Adrenal gland (tissue), 19 donors: ENCODE measurements at places on chromosomes 16 and 17.

DNA sequence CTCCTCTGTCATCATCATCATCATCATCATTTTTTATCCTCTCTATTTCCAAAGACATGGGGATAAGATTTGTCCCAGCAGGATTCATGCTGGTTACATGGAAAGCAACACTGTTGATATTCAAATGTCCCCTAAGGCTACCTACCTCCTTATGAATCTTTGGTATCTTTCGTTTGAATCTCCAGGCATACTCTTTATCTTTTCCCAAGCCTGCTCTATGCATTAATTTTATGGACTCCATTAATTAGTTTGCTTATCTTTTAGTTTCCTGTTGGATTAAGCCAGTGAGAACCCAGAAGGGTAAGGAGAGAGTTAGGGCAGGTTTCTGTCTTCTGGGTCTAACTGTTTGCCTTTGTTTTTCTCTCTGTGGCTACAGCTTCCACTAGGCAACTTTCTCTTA lies 129.6 kb upstream of the GOT2 start:
- no peak for DNase-seq

DNA sequence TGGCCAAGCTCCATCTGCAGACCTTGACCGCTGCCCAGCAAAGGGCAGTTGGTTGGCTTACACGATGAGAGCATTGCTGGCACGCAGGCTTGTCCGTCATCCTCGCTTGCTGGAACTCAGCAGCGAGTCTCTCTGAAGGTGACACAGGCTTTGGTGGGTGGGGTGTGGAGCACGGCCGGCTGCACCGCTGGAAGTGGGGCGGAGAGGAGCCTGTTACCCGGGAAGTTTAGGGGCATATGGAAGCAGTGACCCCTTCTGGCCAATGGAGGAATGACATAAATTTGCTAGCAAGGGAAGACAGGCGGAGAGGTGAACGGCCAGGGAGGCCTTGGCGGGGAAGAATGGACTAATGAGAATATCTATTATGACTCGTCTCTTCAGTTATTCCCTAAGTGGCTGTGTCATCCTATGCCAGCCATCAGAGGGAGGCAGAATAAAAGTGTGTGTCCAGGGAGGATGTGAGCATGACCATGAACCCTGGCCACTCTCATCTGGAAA lies 65.9 kb upstream of the SDK2 start:
- DNase-seq: peak; percentile 80

GRCh38 chr17:6090253-6090652 lies 20.1 kb downstream of the WSCD1 start:
- no peak for DNase-seq

DNA sequence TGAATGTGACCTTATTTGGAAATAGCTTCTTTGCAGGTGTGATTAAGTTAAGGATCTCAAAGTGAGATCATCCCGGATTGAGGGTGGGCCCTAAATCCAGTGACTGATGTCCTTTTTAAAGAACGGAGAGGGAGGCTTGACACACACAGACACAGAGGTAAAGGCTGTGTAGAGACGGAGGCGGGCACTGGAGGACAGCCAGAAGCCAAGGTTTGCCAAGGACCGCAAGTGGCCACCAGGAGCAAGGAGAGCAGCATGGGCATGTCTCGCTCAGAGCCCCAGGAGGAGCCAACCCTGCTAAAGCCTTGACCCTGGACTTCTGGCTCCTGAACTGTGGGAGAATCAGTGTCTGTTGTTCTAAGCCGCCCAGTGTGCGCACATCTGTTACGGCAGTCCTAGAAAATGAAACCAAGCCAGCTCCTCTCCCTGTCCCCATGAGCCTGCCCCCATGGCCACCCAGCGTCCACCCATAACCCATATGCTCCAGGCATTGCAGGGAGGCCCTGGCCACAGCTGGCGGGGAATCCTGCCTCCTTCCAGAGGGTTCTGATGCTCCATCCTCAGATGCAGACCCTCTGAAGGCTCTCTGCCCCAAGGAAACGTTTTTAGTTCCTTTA lies 15.2 kb downstream of the CNGB1 start:
- DNase-seq: peak; percentile 66

DNA sequence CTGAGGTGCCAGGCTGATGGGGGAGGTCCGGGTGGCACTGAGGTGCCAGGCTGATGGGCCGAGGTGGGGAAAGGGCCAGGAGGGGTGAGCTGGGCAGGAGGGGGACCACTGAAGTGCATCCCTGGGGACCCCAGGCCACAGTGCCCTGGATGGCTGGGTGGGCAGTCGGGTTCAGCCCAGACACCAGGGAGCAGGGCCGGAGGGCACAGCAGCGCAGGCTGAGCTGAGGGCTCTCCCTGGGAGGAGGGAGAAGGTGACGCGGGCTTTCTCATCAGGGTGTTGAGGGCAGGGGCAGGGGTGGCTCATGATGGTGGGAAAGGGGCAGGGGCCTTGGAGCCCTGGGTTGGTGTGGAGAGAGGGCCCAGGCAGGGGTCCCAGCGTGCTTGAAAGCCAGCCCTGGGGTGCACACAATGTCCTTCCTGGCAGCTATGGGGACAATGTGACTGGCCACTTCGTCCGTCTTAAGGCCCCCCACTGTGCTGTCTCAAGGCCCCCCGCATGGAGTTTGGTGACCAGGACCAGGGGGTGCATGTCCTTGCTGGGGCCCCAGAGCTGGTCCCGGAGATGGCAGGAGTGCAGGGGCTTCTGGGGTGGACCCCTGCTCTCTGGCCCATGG lies 16.0 kb downstream of the CD7 start:
- DNase-seq: no peak

DNA sequence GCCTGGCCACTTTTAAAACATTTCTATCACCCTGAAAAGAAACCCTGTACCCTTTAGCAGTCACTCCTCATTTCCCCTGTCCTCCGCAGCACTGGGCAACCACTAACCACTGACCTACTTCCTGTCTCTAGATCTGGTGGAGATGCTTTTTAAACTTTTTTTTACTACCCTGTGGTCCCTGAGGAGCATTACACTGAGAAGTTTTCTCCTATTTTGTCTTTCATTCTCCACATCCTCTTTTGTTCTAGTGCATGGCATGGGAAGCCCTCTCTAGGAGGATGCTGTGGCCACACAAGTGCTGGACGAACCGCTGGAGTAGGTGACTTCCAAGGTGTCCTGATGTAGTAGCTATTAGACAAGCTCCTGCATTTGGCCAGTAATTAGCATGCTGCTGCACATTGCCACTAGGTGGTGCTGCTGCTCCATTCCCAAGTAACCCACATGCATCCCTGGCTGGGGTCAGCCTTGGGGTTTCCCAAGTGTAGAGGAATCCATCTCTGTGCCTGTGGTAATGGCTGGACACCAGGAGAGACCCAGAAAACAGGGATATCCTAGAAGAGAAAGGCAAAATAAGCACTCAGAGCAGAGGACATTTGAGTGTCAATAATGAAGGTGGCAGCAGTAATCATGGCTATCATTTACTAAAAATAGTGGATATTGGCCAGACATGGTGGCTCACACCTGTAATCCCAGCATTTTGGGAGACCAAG lies 143.8 kb upstream of the CRHR1 start:
- peak; percentile 70 for DNase-seq

GRCh38 chr16:89484041-89484501 lies 6.3 kb downstream of the ANKRD11 start:
- DNase-seq: no peak

DNA sequence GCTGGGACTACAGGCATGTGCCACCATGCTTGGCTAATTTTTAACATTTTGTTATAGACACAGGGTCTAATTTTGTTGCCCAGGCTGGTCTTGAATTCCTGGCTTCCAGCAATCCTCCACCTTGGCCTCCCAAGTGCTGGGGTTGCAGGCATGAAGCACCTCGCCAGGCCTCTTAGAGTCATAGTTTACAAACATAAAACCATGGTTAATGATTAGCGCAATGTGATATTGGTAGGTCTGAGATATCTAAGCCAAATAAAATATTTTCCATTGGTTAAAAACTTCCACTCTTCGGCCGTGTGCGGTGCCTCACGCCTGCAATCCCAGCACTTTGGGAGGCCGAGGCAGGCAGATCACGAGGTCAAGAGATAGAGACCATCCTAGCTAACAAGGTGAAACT lies 16.6 kb downstream of the TXNDC11 start:
- no peak for DNase-seq

- DNase-seq: no peak
These were observed 5.8 kb downstream of the KRTAP29-1 start for GRCh38 chr17:41296846-41297245.

- DNase-seq: no peak
These were observed 520.4 kb downstream of the WWOX start for GRCh38 chr16:78619811-78620210.

GRCh38 chr17:43905985-43906852 lies 1.1 kb downstream of the MPP2 start:
- DNase-seq: peak; percentile 39

- DNase-seq: peak; percentile 53
These were observed 24.6 kb downstream of the NECAB2 start for GRCh38 chr16:83992624-83993023.

DNA sequence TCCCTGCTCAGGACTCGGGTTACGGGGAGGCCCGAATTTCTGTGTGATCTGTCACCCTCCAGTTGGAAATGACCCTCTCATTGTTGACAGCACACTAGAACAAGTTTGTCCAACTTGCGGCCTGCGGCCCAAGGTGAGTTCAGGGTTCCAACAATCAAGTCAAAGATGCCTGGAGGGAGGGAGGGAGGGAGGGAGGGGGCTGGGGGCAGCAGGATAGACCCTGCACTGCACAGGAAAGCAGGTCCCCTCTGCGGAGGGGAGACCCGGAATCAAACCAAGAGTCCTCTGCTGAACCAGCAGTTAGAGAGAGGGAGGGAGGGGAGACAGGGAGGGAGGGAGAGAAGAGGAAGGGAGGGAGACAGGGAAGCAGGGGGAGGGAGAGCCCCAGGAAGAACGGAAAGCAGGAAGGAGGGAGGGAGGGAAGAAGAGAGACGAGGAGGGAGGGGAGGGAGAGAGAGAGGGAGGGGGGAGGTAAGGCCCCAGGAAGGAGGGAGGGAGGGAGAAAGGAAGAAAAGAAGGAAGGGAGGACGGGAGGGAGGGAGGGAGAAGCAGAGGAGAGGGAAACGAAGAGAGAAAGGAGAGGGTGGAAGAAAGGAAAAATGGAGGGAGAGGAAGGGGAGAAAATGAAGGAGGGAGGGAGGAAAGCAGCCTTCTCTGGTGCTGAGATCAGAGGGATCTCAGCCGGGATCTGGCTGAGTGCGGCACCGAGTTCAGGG lies 96.7 kb upstream of the CDH5 start:
- no peak for DNase-seq

- DNase-seq: no peak
These were observed 795 bp upstream of the PAQR4 start for GRCh38 chr16:2968368-2968737.

DNA sequence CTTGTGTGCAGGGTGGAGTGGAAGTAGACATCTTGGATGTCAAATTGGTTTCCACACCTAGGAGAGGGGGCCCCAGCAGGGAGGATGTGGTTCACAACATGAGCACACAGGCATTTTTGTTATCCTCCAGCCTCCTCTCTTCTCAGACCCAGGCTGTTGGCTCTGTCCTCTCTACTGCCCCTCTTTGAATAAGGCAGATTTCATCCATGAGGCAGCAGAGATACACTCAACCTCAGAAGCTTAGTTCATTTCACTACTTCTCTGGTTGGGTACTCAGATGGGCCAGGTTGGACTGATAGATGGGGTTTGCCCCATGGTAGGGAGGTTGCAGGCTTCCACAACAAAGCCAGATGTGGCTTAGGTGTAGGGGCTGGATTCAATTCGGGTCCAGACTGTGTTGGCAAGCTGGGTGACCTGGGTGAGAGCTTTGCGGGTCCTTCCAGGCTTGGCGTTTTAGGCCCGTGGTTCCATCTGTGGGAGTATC lies 22.2 kb upstream of the NFATC3 start:
- DNase-seq: peak; percentile 29

GRCh38 chr16:57624806-57625500 lies 3.5 kb upstream of the ADGRG1 start:
- peak; percentile 71 for DNase-seq

DNA sequence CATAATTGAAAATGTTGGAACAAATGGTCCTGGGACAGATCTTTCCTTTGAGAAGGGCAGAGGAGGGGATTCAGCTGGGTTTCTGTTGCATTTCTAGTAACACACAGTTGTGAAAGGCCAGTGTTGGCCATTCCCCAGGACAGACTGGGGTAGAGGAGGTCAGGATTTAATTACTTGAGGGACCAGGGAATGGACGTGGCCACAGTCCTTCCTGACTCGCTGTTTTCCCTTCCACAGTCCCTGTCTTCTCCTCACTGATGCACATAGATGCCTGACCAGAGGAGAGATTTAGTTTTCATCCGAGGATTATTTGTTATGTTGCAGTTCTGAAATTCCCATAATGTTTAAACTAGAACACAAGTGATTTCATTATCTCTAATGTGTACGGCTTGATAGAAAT lies 25.2 kb upstream of the HEATR6 start:
- DNase-seq: no peak

- DNase-seq: peak; percentile 54
These were observed 7.2 kb downstream of the TIMM22 start for GRCh38 chr17:1003972-1004768.

DNA sequence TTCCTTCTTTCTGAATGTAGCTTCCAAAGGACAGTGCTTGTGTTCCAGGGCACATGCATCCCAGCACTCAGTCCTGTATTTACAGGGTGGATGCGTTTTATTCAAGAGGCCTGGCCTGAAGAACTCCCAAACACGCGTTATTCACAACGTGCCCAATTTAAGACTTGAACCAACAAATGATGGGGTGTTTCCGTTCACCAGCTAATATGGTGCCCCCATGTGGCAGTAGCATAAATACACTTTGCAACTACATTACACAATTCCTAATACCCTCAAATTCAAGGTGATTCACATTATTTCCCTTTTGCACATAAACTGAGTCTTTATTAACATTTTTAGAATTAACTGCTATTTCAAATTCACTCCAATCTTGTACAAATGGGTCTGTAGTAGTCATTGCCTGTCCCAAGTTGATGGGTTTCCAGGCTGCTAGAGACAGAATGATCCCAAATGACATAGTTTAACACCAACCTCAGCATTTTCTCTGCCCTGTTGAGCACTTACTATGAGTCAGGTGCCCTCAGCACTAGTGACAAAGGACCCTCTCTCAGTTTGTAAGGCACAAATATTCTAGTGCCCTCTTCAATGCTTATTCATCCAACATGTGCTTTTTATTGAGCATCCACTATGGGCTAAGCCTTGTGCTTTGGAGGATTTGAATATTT lies 26.9 kb downstream of the HSD17B2 start:
- DNase-seq: peak; percentile 23

DNA sequence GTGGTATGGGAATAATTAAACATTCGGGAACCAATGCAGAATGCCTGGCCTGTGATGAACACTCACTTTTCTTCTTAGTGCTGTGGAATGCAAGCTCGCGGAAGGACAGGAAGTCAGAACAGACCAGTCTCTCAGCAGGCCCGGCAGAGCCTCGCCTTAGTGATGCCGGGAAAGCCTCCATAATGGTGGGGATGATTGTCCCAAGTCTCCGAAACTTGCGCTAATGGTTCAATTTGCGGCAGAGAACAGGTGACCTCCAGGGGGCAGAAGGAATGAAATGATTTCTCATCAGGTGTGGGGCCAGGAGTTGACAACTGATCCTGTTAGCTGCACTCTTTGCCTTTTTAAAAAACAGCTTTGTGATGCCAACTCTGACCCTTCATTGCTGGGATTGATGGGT lies 170.6 kb downstream of the GSG1L start:
- DNase-seq: no peak

GRCh38 chr17:60905709-60906108 lies 228.1 kb downstream of the BCAS3 start:
- no peak for DNase-seq

GRCh38 chr16:10745841-10746240 lies 2.2 kb downstream of the NUBP1 start:
- DNase-seq: no peak
